ENCODE measurements at places on chromosomes 6 and 20. TPM values are rescaled to one million over a fixed set of nuclear protein-coding genes. Genes with fewer than 3 reads are reported as not detected.

MCHR2 gene
- total RNA-seq: not detected

TP53TG5 gene
- total RNA-seq: not detected

RIPOR2 gene
- total RNA-seq: 5.4 TPM

SALL4 gene
- not detected for total RNA-seq

CRISP2 gene
- not detected for total RNA-seq

PAQR8 gene
- 10.3 TPM for total RNA-seq

RIMS1 gene
- total RNA-seq: 12.1 TPM

ARMC2 gene
- 3.6 TPM for total RNA-seq

SOX4 gene
- total RNA-seq: 4.5 TPM

SMIM26 gene
- total RNA-seq: 217 TPM

NEDD9 gene
- 15.9 TPM for total RNA-seq

OCSTAMP gene
- total RNA-seq: not detected

SLC23A2 gene
- total RNA-seq: 11.5 TPM

TRIM15 gene
- not detected for total RNA-seq

TGM3 gene
- 5.8 TPM for total RNA-seq

PMEPA1 gene
- total RNA-seq: 15.3 TPM

CITED2 gene
- 553 TPM for total RNA-seq

TAAR5 gene
- not detected for total RNA-seq

RAD21L1 gene
- not detected for total RNA-seq

PDE7B gene
- 2.9 TPM for total RNA-seq

HLA-DQB2 gene
- total RNA-seq: not detected

Data from gastroesophageal sphincter (tissue), 4 donors.